Astrocyte (in vitro differentiated cells and primary cell): ENCODE measurements at places on chromosomes 1 and 21. TPM values are rescaled to one million over a fixed set of nuclear protein-coding genes. Genes with fewer than 3 reads are reported as not detected.

The C8B gene
- total RNA-seq, result not detected in 2 replicates

The GPR37L1 gene
- total RNA-seq, result not detected in 2 replicates

The SPRR5 gene
- total RNA-seq, result not detected in 2 replicates

The DMRTA2 gene
- not detected in 2 replicates for total RNA-seq

The SYT2 gene
- 0.14 and 0.27 TPM in 2 replicates for total RNA-seq

The SYT11 gene
- total RNA-seq, result 22.1 and 22.3 TPM in 2 replicates

- DNase-seq, result peak; percentile 46
Observed at GRCh38 chr1:171355727-171356126, 41.7 kb downstream of the FMO4 start.

DNA sequence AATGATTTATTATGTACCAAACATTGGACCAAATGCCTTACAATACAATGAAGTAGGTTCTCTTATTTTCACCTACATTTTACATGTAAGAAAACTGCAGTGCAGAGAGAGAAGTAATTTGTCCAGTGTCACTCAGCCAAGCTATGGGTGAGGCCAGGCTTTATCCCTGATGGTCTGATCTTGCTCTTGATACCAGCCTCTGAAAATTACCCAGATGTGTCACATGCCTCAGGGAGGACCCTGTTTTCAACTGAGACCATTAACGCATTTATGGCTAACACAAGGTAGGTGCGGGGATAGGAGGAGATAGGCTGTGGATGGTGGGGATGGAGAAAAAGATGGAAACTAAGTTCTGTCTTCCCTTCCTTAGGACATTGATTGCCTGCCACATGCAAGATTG is 56.9 kb downstream of the NGF start:
- no peak for DNase-seq

- peak; percentile 74 for DNase-seq
Observed at GRCh38 chr21:27581168-27581567, 614.3 kb upstream of the ADAMTS5 start.

DNA sequence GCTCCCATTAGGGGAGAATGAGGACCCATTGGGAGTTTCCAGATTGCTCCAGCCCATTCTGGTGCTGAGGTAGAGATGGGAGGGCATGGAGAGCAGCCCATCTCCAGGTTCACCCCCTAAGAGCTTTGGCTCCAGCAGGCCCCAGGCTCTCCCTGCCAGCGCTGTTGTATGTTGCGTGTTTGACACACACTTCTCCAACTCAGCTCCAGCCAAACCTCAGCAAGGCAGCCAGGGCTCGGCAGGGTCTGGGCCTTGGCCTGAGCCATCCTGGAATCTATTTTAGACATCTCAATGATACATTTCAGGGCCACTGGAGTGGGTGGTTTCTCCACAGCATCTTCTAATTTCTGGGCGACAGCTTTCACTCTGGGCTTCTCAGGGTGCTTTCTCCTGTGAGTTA is 117.0 kb downstream of the NAV1 start:
- no peak for DNase-seq

GRCh38 chr1:36612121-36612520 is 129.4 kb upstream of the CSF3R start:
- DNase-seq, result no peak

GRCh38 chr1:111559736-111560279 is 56.4 kb upstream of the ADORA3 start:
- DNase-seq, result peak; percentile 90

DNA sequence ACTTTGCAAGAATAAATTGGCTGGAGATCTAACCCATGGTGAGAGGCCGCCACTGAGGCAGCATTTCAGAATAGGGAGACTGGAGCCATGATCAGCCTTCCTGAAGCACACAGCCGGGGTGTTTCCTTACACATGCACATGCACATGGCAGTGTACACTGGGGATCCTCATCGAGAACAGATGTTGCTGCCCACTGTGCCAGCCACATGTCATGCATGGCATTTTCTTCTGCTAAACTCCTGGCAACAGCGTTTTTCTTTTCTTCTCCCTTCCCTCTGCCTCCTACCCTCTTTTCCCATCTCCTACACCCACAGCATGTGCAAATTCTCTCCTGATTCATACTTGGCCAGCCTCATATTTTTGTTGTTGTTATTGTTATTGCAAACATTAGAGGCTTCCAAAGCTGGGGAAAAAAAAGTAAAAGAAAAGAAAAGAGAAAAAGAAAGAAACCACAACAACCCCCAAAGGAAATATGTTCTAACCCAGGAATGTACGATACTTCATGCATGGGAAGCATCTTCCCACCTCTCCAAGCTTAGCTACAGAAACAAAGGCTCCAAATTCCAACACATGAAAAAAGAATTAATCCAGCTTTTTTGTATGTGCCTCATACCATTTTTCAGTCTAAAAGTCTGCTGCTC is 344.0 kb downstream of the ASTN1 start:
- DNase-seq, result no peak

DNA sequence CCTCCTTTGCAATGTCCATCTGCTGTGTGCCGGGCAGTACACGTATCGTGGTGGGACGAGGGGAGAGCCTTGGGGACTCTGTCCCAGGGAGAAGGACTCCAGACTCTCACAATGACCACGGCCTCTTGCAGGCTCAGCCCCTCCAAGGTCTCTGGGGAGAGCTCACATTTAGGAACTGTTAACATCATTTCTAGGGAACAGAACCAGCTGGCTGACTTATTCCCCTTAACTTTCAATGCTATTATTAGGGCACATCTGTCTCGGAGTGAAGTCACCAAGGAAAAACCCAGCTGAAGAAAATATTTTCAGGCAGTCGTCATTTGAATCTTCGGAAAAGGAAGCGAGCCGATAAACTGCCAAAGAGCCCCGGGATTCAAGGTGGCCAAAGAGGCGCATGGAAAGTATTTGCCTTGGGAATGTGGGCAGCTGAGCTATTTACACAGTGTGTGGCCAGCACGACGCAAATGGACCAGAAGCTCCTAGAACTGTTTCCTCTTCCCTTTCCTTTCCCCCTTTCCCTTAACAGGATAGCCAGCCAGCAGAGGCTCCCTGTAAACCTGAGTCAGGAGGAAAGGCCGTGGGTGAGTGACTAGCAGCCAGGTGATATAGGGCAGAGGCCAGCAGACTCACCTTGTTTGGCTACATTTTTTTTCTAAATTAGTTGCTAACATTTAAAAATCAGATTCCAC is 74.5 kb downstream of the ITPKB start:
- peak; percentile 93 for DNase-seq

DNA sequence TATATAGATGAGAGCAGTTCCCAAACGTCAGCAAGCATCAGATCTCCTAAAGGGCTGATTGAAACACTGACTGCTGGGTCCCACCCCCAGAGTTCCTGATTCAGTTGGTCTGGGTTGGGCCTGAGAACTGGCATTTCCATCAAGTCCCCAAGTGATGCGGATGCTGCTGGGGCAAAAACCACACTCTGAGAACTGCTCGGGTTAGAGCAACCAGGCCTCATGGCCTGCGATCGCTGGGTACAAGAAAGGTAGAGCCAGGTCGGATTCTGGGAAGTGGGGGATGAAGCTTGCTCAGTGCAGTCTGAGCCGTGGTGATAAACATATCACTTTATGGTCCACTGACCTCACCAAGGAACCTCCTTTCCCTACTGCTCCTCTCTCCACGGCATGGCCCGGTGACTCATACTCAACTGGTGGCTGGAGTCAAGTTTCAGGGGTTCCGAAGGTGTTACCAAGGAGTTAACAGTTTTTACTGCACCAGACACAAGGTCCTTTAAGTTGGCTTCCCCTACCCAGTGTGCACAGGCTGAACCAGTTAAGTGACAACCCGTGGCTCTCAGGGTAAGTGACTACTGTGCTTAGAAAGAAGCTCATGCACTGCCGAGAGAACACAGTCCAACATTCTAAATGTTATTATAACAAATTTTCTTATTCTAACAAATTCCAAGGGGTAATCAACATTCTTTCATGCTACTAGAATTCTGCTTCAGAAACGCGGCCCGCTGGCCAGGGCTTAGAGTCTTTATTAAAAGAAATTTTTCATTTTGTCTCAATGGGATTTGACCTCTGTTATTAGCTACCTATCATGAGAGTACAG is 153.5 kb downstream of the TGFBR3 start:
- DNase-seq, result peak; percentile 88

GRCh38 chr1:30929944-30930525 is 21.5 kb upstream of the SDC3 start:
- no peak for DNase-seq
